ENCODE measurements at places on chromosomes 1 and 21. TPM values are rescaled to one million over a fixed set of nuclear protein-coding genes. Genes with fewer than 3 reads are reported as not detected.

DNA sequence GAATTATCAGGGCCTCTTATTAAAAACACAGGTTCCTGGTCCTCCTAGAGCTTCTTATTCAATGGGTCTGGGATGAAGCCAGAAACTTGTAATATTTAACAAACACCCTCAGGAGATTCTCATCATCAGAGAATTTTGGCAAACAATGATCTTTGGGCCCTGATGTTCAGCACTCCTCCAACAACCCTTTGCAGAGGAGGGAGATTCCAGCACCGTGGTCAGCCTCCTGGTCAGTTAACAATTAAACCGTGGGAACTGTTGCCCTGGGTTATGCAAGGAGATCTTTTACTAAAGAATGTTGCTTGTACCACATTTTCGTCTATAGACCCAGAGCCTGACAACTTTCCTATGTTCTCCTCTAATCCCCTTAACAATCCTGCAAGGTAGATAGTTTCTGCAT lies 294.4 kb downstream of the PLPP3 start:
- no peak overlapping the region for H3K4me3 ChIP-seq
- H3K36me3 ChIP-seq: no peaks in the 10 kb centered on the region
- H3K27ac ChIP-seq: peak overlapping the region; percentile 54
- no peak for DNase-seq

C1QB gene
- total RNA-seq: not detected

DNA sequence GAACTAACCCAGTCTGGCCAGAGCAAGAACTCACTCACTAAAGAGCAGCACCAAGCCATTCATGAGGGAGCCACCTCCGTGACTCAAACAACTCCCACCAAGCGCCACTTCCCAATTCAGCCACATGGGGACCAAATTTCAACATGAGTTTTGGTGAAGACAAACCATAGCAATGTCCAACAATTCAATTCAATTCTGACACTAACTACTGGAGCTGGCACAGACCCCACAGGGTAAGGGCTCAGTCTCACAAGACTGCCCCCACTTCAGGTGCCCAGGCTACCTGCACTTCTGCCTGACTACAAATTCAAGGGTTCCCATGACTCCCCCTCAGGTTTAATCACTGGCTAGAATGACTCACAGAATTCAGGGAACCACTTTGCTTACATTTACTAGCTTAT lies 48.8 kb upstream of the RAP1A start:
- no peak overlapping the region for H3K27ac ChIP-seq
- DNase-seq: no peak
- no peaks in the 10 kb centered on the region for H3K36me3 ChIP-seq
- no peaks in the 10 kb centered on the region for H3K27me3 ChIP-seq

GRCh38 chr1:17404820-17405219 lies 32.8 kb downstream of the PADI6 start:
- no peaks in the 10 kb centered on the region for H3K4me1 ChIP-seq
- H3K27ac ChIP-seq: no peak overlapping the region
- DNase-seq: no peak
- H3K4me3 ChIP-seq: no peak overlapping the region
- no peaks in the 10 kb centered on the region for H3K27me3 ChIP-seq

DNA sequence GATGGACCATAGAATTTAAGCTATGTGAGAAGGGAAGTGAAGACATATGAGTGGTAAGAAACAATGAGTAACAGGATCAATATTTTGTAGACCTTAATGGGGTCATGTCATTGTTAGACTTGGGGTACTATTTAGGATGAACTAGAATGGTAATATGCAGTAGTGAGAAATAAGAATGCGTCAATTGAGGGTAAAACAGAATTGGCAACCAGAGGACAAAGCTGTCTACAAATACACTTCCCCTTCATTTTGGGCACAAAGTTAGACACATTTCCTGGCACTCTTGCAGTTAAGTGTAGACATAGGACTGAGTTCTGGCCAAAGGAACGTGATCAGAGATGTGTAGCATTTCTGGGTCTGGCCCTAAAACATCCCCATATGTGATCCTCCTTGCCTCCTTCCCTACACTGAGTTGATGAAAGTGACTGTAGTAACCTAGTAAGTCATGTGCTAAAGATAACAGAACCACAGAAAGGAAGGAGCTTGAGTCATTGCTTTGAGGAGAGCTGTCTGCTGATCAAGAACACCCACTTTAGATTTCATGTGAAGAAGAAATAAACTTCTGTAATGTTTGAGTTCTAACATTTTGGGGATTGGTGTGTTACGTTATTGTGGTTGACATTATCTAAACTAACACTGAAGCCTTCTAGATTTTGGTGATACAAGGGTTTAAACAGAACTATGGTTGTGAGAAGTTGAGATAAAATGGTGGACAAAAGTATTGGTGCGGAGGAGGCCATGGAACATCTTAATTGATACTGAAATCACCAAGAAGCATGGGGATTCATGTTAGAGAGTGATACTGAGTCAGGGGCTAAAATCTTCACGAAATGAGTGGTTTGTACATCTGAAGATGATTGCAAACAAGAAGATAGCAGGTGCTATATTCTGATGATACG lies 41.7 kb downstream of the CD55 start:
- no peak overlapping the region for H3K27ac ChIP-seq
- DNase-seq: no peak
- no peaks in the 10 kb centered on the region for H3K4me1 ChIP-seq
- H3K36me3 ChIP-seq: peaks cover 4% of the 10 kb centered on the region
- no peak overlapping the region for H3K4me3 ChIP-seq
- H3K27me3 ChIP-seq: no peaks in the 10 kb centered on the region

DNA sequence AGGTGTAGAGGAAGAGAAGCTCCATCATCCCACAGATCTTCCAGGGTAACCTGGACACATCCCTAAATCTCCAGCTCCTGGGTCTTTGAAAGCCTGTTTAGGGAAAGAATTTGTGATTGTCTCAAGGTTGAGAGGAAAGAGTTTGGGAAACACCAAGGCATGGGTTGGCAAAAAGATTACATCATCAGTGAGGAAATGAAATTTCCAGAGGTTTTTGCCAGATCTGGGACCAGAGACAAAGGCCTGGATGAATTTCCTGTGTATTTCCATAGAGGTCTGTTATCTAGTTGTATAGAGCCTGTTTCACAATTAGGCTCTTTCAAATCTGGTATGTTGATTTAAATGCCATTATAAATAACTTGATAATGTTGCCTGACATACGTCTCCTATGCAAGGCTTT lies 82.3 kb downstream of the GPR89B start:
- H3K4me1 ChIP-seq: no peaks in the 10 kb centered on the region
- no peak overlapping the region for H3K27ac ChIP-seq
- DNase-seq: no peak
- no peak overlapping the region for H3K4me3 ChIP-seq

DNA sequence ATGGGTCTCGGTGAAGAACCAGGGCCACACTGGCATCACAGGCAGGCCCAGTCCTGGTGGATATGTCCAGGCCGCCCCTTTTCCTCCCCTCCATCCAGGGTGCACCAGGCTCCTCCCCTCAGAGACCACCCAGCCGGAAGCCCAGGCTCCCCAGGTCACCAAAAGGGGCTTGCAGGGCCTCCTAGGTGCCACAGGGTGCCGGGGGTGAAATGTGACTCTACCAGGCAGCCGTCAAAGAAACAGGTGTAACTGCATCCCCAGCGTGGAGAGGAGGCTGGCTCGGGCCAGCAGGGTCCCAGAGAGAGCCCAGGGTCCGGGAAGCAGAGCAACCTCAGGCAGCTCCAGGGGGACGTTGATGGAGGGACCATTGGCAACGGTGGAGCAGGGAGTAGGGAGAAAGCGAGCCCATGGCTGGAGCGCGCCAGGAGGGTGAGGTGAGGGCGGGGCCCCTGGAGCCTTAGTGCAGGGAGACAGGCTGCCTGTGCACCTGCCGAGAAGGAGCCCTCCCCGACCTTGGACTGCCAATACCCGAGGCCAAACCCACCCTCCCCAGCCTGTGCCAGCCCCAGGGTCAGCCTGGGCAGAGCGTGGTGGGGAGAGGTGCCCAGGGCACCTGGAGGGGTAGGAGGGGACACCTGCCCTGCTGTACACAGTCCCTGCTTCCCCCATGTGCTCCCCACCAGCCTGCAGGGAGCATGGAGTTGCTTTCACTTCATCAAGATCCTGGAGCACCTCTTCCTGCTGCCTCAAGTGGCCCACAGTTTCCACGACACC lies 48.3 kb upstream of the POFUT2 start:
- DNase-seq: no peak
- no peaks in the 10 kb centered on the region for H3K36me3 ChIP-seq
- H3K4me1 ChIP-seq: peaks cover 35% of the 10 kb centered on the region
- no peaks in the 10 kb centered on the region for H3K27me3 ChIP-seq
- H3K27ac ChIP-seq: peak overlapping the region; percentile 16
- H3K4me3 ChIP-seq: no peak overlapping the region

LAMB3 gene
- 34.7 TPM for total RNA-seq

DNA sequence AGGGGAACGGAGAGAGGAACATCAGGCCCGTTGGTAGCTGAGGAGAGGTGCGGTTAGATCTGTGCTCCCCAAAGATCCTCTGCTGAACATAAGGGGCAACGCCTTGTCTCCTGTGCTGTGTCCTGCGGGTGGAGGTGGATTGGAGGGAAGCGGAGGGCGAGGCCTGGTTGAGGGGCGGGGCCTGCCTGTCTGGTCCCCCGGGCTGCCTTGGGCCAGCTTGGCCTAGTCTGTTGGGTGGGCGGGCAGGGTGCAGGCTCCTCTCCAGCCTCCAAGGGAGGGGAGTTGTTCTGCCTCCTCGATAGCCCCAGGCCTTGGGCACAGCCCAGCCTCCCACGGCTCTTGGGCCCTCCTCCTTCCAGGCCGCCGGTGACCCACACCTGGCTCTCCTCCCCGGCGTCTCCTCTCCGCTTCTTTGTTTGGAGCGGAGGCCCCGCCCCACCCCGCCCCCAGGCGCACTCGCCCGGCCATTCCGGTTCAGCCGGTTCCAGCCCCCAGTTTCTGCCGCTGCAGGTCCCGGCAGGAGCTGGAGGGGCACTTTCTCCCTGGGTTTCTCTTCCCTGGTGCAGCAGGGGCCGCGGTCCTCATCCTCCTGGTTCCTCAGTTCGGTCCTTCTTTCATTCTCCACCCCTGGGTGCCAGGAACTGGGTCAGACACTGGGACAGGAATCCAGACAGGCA lies 19.4 kb downstream of the PTPRF start:
- peak overlapping the region; percentile 55 for H3K4me3 ChIP-seq
- peaks cover 11% of the 10 kb centered on the region for H3K36me3 ChIP-seq
- peak overlapping the region; percentile 99 for H3K27ac ChIP-seq
- peaks cover 89% of the 10 kb centered on the region for H3K4me1 ChIP-seq

SGIP1 gene
- total RNA-seq: 9.8 TPM

TSSK3 gene
- total RNA-seq: 6.6 TPM

DNA sequence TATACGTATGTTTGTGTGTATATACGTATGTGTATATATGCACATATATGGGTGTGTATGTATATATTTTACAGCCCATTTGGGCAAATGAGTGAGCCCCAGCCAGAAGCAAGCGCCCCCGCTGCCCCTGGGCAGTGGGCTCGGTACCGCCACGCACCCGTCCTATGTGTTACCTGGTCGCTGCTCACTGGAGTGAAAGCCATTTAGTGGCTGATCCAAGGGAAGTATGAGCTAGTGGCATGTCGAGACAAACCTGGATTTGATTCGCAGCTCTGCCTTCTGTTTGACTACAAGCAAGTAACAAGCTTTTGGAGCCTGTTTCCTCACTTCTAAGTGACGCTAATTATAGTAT lies 35.8 kb upstream of the JAK1 start:
- DNase-seq: no peak
- H3K36me3 ChIP-seq: peaks cover 17% of the 10 kb centered on the region
- H3K27me3 ChIP-seq: peaks cover 48% of the 10 kb centered on the region
- H3K4me3 ChIP-seq: peak overlapping the region; percentile 66
- H3K4me1 ChIP-seq: peaks cover 6% of the 10 kb centered on the region

TRNP1 gene
- 29.3 TPM for total RNA-seq

GRCh38 chr1:66889030-66889429 lies 35.6 kb downstream of the DNAI4 start:
- H3K4me3 ChIP-seq: no peak overlapping the region
- no peaks in the 10 kb centered on the region for H3K4me1 ChIP-seq
- no peak overlapping the region for H3K27ac ChIP-seq
- DNase-seq: no peak

DNA sequence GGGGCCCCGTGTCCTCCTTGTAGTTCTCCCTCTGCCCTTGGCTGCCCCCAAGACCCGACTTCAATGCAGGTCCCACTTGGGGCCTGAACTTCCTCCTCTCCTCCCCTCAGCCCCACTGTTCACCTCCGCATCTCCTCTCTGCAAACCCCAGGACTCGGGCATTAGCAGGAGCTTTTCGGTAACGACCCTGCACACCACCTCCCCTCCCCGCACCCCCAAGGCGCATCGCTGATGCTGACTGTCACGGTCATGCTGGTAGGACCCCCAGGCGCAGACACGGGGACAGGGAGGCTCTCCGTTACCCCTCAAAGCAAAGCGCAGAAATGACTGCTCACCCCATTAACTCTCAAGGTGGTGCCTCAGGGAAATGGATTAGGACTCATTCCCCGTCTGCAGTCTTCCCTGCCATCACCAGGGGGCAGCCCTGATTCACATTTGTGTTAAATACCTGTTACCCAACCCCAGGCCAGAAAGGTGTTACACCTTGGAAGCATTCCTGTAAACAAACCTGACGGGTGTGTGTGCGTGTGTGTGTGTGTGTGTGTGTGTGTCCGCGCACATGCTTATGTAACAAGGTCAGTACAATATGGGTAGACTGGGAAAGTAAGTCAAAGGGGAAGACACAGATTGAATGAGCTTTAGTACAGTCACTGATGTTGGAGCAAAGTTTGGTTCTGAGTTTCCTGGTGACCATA lies 6.4 kb upstream of the GUCA2B start:
- H3K4me1 ChIP-seq: no peaks in the 10 kb centered on the region
- peaks cover 34% of the 10 kb centered on the region for H3K27me3 ChIP-seq
- no peak overlapping the region for H3K27ac ChIP-seq
- no peaks in the 10 kb centered on the region for H3K36me3 ChIP-seq
- no peak for DNase-seq

DNA sequence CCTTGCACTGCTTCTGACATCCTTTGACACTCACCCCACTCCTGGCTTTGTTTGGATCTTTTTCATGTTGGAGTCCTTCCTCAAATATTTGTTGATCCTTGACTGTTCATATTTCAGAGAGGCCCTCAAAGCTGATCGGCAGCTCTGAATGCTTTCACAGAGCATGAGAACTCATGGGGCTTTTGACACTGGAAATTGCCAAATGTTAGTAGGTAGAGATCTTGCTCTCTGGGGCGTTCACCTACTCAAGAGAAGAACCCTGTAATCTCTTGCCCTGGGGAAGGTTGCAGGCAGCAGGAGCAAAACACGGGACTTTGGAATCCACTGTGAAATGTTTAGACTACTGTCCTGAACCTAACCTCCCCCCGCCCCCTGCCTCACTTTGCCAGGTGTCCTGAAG lies 67.4 kb upstream of the STUM start:
- no peak for DNase-seq
- H3K36me3 ChIP-seq: no peaks in the 10 kb centered on the region
- H3K27me3 ChIP-seq: peaks cover 45% of the 10 kb centered on the region
- H3K4me3 ChIP-seq: no peak overlapping the region
